Stimulated activated CD4-positive, alpha-beta T cell treated with anti-CD3 and anti-CD28 coated beads, Interleukin-15, amount 100 ng/mL, for 1 hour (primary cell): ENCODE measurements at places on chromosomes 6 and 20.

GRCh38 chr20:58039274-58040092 lies 189.0 kb downstream of the ANKRD60 start:
- no peak for DNase-seq

GRCh38 chr6:88780714-88781389 lies 182.6 kb downstream of the RNGTT start:
- no peak for DNase-seq

DNA sequence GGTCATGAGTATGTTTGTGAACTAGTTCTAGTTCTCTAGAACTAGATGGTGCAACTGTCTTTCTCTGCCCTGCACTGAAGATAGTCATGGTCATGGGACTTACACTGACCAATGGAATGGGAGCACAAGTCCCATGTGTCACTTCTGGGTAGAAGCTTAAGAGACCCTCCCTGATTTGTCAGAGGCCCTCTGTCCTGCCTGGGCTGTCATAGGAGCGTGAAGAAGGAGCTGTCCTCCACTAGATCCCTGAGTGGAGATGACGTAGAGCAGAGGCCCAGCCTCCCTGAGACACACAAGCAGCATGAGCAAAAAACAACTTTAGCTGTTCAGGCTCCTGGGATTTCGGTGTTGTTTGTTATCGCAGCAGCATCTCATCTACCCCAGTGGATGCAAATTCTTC lies 514.5 kb downstream of the PREX1 start:
- no peak for DNase-seq

DNA sequence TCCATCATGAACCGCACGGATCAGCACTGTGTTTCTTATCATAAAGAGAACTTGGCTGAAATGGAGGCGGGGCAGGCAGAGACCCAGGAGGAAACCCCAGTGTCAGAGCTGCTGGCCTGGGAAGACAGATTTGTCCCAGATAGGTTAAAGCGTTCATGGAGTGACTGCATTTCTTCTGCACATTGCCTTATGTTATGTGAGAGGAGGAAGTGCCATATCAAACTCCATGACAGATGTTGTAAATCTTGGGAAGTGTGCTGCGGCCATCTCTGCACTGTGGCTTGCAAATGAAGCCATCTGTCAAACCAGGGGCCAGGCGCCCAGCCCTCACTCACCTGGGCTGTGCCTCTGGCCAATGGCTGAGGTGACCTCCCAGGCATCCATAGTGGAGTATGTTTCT lies 163.0 kb downstream of the SLC24A3 start:
- no peak for DNase-seq

DNA sequence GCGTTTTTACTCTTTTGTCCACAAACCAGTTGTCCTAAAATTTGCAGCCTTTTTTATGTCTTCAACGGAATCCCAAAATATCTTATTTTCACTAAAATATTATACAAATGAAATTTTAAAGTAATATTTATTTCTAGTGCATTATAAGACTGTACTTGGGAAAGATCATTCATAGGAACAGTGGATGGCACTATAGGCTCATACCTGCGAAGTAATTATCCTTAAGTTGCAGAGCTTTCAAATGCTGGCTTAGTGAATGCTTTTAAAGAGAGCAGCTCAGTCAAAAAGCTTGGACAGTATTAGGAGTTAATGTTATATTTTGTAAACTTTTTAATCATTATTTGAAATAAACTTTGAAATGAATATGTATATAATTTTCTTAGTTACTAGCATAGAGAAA lies 254.9 kb downstream of the CDKAL1 start:
- no peak for DNase-seq

DNA sequence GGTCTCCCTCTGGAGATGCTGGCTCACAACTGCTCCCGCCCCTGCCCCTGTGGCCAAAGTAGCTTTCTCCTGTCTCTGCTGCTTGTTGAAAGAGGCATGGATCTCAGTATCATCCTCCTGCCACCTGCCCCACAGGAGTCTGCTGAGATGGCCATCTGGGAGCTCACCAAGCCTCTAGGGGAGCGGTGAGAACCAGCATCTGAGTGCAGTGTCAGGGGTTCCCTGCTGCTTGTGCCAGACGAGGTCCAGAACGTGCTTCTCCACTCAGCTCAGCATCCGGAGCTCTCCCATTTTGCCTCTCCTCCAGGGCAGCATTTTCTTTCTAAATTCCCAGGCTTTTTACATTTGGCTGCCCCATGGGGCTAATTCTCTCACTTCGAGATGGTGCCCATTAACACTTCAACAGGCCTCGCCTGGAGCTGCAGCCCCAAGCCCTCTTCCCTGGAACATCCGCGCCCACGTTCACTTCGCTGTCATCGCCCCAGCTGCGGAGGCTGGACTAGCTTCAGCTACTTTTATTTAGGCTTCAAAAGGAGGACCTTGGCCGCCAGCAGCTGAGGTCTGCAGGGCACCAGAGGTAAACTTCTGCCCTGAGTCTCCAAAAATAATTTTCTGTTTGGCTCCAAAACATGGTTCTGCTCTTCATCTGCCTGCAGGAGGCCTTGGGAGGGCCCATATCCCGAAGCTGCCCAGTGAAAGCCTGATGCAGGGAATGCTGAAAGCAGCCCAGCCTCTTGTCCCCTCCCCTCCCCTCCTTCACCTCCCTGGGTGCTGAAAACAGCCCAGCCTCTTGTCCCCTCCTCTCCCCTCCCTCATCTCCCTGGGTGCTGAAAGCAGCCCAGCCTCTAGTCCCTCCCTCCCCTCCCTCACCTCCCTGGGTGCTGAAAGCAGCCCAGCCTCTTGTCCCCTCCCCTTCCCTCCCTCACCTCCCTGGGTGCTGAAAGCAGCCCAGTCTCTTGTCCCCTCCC lies 25.2 kb upstream of the MLN start:
- no peak for DNase-seq

GRCh38 chr6:97068211-97068610 lies 143.7 kb downstream of the KLHL32 start:
- no peak for DNase-seq

- no peak for DNase-seq
Measured at GRCh38 chr20:3885715-3886114, 3.5 kb upstream of the PANK2 start.

- DNase-seq, result no peak
Measured at GRCh38 chr6:4599924-4600323, 176.3 kb upstream of the CDYL start.
